Urinary bladder (tissue), 4 donors: ENCODE measurements at places on chromosomes 3 and 15. TPM values are rescaled to one million over a fixed set of nuclear protein-coding genes. Genes with fewer than 3 reads are reported as not detected.

MUC20 gene
- 6.2 TPM for polyA plus RNA-seq

CIDEC gene
- 49.2 TPM for polyA plus RNA-seq

POC1A gene
- 2.5 TPM for polyA plus RNA-seq

TRIM42 gene
- not detected for polyA plus RNA-seq

- no peak for DNase-seq
These were observed 191.5 kb downstream of the CHST2 start for GRCh38 chr3:143311096-143311495.

- no peak for DNase-seq
These were observed 606 bp downstream of the EIF2A start for GRCh38 chr3:150547045-150547741.

DNA sequence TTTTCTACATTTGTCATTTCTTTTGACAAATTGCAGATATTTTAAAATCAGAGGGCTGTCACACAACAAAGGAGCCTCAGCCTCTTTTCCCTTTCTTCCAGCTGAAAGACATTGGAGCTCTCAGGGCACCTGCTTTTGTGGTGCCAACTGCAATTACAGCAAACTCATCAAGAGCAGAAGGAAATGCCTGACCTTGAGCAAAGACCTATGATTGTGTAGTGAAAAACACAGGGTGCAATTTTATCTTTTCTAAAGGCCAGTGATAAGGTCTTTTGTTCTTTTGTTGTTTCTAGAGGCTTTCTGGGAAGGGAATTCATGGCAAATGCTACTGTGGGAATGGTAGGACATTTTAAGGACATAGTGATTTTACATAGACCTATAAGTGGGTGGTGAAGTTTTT is 214.3 kb downstream of the OXSM start:
- no peak for DNase-seq

DNA sequence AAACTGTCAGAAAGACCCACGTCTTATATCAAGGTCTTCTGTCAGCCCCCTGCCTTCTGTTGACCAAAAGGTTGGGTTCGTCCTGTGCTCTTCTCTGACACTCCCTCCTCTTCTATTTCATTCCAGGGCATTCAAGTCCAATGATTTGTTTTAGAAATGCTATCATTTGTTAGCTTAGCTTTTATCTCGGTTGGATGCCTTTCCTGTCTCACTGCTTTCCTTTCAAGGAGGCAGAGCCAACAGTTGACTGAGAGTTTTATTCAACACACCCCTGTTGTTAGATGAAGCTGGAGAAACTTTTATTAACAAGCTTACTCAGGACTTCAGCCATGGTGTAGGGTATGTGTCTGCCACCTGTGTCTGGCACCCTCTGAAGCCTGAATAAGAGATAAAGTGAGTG is 112.0 kb upstream of the SLC7A14 start:
- no peak for DNase-seq

- DNase-seq = no peak
These were observed 359 bp downstream of the ARIH1 start for GRCh38 chr15:72474466-72474911.
